ENCODE measurements at places on chromosomes 7 and 10. TPM values are rescaled to one million over a fixed set of nuclear protein-coding genes. Genes with fewer than 3 reads are reported as not detected.

DNA sequence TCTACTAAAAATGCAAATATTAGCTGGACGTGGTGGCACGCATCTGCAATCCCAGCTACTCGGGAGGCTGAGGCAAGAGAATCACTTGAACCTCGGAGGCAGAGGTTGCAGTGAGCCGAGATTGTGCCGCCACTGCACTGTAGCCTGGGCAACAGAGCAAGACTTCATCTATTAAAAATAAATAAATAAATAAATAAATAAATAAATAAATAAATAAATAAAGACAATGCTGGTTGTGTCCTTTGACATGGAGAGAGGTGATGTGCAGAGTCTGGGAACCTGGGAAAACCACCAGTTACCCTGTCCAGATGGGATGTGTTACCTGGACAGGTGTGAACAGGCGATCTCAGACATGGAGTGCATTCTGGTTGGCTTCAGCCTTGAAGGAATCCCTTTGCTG lies 102.5 kb downstream of the COBL start:
- no peak overlapping the region for H3K27ac ChIP-seq
- H3K4me3 ChIP-seq: no peak overlapping the region
- DNase-seq: no peak
- H3K4me1 ChIP-seq: peaks cover 4% of the 10 kb centered on the region
- H3K27me3 ChIP-seq: no peaks in the 10 kb centered on the region
- H3K36me3 ChIP-seq: no peaks in the 10 kb centered on the region

The LBX1 gene
- total RNA-seq: not detected

- H3K4me1 ChIP-seq: no peaks in the 10 kb centered on the region
- no peak overlapping the region for H3K4me3 ChIP-seq
- H3K27ac ChIP-seq: no peak overlapping the region
- H3K27me3 ChIP-seq: no peaks in the 10 kb centered on the region
- DNase-seq: no peak
Measured at GRCh38 chr10:70652761-70653657, 19.3 kb upstream of the ADAMTS14 start.

DNA sequence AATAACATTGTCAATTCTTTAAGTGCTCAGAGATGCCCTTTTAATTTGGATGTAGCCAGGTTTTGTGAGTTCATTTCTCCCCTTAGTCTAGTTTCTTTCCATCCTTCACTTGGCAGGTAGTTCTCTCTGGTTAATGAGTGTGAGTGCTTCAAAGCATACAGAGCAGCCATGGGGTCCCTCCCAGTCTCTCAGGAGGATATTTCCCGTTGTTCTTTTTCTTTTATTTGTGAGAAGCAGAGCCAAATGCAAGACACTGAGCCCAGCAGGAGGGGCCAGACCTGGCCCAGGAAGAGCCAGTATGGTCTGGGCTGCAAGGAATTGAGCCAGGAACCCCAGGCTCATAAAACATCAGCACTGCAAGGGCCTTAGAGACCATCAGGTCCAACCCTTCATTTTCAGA lies 52.4 kb downstream of the PLCE1 start:
- H3K27me3 ChIP-seq: no peaks in the 10 kb centered on the region
- no peaks in the 10 kb centered on the region for H3K4me1 ChIP-seq
- no peak overlapping the region for H3K4me3 ChIP-seq

DNA sequence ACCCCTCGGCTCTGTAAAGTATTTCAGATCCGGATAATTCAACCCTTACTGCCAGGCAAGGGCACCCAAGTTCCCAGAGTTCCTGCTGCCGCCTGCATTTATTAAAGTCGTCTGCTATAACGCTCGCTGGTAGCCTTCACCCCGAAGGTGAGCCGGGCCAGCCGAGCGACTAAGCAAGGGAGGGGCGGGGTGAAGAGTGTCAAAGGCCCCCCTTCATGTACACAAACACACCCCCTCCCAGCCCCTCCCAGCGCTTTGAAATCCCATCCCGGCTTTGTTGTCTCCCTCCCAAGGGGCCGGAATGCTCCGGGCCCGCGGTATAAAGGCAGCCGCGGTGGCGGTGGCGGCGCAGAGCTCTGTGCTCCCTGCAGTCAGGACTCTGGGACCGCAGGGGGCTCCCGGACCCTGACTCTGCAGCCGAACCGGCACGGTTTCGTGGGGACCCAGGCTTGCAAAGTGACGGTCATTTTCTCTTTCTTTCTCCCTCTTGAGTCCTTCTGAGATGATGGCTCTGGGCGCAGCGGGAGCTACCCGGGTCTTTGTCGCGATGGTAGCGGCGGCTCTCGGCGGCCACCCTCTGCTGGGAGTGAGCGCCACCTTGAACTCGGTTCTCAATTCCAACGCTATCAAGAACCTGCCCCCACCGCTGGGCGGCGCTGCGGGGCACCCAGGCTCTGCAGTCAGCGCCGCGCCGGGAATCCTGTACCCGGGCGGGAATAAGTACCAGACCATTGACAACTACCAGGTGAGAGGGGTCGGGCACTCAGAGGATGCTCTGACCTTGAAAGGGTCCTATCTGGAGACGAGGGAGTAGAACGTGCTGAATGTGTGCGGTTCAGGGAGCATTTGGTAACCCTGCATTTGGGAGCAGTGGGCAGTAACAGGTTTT lies at the start of gene DKK1:
Gene DKK1, plus strand, starts transcription at position 349 of the 889 bp plus-strand sequence. Its CDS starts 154 bp downstream, at position 503.
- H3K27me3 ChIP-seq: peaks cover 85% of the 10 kb centered on the region
- H3K27ac ChIP-seq: no peak within 1 kb of the TSS
- DNase-seq: peak; percentile 87
- peaks cover 21% of the 10 kb centered on the region for H3K4me1 ChIP-seq
- H3K36me3 ChIP-seq: no peaks in the 10 kb centered on the region
- peak within 1 kb of the TSS; percentile 57 for H3K4me3 ChIP-seq

DNA sequence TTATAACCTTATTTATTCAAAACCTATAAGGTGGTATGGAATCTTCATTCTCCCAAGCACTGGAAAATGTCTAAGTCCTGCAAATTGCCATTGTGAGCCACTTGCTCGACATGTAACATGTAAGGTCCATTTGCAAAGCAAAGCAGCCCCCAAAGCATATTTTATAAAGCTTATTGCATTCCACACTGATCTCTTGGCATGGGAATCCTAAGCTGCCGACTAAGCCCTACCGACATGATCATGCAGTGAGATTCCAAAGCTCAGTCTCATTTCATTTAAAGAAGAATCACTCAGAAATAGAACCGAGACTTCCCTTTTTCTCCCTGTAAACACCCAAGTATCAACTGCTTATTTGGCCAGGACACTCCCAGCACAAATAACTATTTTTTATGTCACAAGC lies 333.4 kb upstream of the MYO3A start:
- no peak for DNase-seq
- no peaks in the 10 kb centered on the region for H3K27me3 ChIP-seq
- H3K27ac ChIP-seq: no peak overlapping the region

- H3K4me1 ChIP-seq: peaks cover 8% of the 10 kb centered on the region
- no peak overlapping the region for H3K4me3 ChIP-seq
- no peak for DNase-seq
- H3K36me3 ChIP-seq: no peaks in the 10 kb centered on the region
- no peaks in the 10 kb centered on the region for H3K27me3 ChIP-seq
- no peak overlapping the region for H3K27ac ChIP-seq
Measured at GRCh38 chr7:154836021-154836448, 166.9 kb downstream of the PAXIP1 start.

- DNase-seq: no peak
- H3K4me1 ChIP-seq: no peaks in the 10 kb centered on the region
- no peak overlapping the region for H3K4me3 ChIP-seq
- no peaks in the 10 kb centered on the region for H3K27me3 ChIP-seq
- H3K27ac ChIP-seq: no peak overlapping the region
- no peaks in the 10 kb centered on the region for H3K36me3 ChIP-seq
Measured at GRCh38 chr7:80876894-80877414, 41.9 kb downstream of the SEMA3C start.

DNA sequence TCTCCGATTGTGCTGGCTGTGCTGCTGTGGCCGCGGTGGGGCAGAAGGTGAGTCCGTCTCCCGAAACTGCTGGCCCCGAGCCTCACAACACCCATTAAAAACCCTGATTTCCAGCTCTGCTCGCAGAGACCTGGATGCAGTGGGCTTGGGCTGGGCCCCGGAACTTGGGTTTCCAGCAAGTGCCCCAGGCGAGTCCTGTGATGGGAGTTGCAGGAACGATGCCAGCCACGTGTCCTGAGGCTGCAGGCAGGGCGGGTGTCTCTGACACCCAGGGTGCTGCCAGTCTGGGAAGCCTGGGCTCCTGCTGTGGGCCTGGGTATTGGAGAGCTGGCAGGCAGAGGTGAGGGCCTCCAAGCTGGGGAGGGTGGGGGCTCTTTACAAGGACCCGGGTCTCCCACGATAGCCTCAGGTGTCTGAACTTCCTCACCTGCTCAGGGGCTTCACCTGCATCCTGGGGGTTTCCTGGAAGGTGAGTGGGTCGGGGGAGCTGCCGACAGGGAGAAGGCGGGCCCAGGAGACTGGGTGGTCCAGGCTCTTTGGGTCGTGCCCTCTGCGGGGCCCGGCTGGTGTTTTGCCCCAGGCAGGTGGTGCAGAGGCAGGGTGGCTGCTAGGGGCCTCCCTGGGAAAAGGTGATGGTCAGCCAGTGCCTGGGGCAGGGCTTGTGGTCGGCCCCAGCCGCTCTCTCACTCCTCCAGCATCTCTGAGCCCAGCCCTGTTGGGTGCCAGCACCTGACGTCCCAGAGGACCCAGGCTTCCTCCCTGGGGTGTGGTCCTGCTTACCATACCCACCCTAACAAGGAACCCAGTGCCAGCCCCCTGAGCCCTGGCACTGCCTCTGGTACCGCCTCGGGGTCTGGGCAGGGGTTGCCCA lies 180.3 kb downstream of the DNAJB6 start:
- no peaks in the 10 kb centered on the region for H3K4me1 ChIP-seq
- H3K27ac ChIP-seq: no peak overlapping the region
- H3K36me3 ChIP-seq: no peaks in the 10 kb centered on the region
- no peak overlapping the region for H3K4me3 ChIP-seq
- H3K27me3 ChIP-seq: peaks cover 7% of the 10 kb centered on the region

DNA sequence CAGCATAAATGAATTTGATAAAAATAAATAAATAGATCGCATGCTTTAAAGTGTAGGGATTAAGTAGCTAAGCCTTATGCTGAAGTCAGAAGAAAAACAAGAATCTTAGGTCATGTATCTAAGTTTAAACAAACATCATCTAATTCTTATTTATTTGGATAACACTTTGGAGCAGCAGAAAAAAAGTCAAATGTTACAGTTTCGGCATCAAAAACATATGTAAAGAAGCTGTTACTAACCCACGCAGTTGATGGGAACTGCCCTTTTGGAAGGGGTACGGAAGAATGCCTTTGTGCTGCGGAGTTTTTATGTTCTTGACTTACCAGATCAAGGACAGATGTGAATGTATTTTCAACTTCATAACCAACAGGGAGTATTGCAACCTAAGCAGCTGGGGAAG lies 37.3 kb upstream of the HABP2 start:
- no peak for DNase-seq
- no peaks in the 10 kb centered on the region for H3K27me3 ChIP-seq
- peaks cover 6% of the 10 kb centered on the region for H3K36me3 ChIP-seq
- no peak overlapping the region for H3K27ac ChIP-seq

DNA sequence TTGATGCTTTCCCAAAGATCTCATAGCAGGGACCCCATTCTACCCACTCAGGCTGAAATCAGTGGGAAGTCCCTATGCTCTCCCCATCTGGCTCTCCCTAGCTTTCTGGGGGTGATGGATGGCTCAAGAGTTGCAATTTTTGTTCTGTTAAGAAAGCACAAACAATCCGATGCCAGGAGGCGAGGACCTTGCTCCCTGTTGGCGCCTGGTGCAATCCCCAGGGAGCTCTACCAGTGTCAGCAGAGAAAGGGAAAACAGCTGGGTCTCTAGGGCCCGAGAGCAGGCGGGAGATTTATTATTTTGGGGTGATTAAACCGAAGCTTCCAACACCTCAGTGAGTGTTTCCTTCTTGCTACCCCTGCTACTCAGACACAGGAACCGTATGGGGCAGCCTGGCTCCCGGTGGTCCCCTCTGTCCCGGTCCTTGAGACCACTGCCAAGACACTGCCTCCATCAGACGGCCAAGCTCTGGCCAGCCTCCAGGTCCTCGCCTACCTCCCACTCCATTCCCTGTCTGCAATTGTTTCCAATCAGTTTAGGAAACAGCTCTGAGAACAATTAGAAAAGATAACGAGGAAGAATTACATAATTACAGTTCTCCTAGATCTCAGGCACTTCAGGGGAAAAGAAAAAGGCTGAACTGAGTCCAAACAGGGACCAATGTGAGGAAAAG lies 147.9 kb downstream of the PLXNA4 start:
- peaks cover 22% of the 10 kb centered on the region for H3K4me1 ChIP-seq
- no peak overlapping the region for H3K4me3 ChIP-seq
- H3K27me3 ChIP-seq: no peaks in the 10 kb centered on the region
- DNase-seq: no peak
- no peak overlapping the region for H3K27ac ChIP-seq

The ANKRD2 gene
- total RNA-seq: not detected

The FXYD4 gene
- not detected for total RNA-seq

The ZNF22 gene
- total RNA-seq: 60.2 TPM

The OR9A2 gene
- total RNA-seq: not detected
